ENCODE measurements at places on chromosomes 16 and 17. TPM values are rescaled to one million over a fixed set of nuclear protein-coding genes. Genes with fewer than 3 reads are reported as not detected.

Gene KRTAP17-1
- total RNA-seq, result not detected

Gene CACNG1
- 120 TPM for total RNA-seq

- DNase-seq, result no peak
These were observed 46.1 kb upstream of the MSI2 start for GRCh38 chr17:57210224-57210553.

DNA sequence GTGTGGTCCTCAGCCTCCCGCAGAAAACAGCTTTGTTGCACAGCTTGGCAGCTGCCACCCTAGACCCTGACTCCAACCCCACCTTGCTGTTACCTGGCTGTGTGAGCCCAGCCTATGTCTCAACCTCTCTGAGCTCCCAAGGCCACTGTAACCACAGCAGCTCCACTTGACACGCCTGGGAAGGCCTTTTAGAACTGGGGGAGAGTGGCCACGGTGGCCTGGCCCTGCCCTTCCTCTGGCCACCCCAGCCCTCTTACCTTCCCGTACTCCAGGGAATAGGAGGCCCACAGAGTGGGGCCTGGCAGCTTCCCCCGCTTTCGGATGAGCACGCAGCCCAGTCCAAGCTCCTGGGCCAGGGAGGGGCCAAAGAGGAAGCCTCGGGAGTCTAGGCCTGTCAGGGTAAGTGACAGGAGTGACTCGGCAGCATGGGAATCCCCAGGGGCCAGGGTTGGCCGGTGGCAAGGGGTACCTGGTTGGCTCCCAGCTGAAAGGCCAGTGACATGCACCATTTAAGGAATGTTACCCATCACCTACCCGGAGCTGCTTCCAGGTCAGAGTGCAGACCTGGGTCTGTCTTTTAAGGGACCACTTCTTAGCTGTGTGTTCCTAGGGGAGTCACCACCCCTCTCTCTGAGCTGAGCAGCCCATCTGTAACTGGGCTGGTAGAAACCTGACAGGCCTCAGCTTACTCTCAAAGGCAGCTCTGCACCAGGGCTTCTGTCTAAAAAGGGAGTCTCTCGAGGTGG lies 1.4 kb downstream of the APRT start:
- no peak for DNase-seq

DNA sequence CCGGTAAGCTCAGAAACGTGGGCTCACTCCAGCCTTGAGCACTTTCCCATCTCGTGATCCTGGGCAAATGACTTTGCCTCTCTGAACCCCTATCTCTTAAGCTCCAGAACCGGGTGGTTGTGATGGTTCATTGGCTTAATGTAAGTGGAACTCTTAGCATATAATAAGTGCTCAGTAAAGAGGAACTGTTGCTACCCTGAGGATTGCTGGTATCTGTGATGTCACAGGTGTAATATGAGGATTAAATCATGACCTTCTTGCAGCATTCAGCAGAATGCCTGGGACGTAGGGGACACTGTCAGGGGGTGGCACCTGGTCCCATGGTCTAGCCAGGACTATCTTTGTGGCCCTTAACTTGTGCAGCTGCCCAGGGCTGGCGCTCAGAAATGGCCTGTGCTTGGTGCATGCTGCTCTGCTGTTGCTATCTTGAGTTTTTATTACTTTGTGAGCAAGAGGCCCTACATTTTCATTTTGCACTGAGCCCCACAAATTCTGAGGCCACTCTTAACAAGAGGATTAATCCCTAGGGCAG lies 68.8 kb downstream of the SREBF1 start:
- peak; percentile 38 for DNase-seq

Gene EPN2
- total RNA-seq, result 18.9 TPM

GRCh38 chr17:4515501-4515900 lies 16.8 kb downstream of the SPNS2 start:
- no peak for DNase-seq

DNA sequence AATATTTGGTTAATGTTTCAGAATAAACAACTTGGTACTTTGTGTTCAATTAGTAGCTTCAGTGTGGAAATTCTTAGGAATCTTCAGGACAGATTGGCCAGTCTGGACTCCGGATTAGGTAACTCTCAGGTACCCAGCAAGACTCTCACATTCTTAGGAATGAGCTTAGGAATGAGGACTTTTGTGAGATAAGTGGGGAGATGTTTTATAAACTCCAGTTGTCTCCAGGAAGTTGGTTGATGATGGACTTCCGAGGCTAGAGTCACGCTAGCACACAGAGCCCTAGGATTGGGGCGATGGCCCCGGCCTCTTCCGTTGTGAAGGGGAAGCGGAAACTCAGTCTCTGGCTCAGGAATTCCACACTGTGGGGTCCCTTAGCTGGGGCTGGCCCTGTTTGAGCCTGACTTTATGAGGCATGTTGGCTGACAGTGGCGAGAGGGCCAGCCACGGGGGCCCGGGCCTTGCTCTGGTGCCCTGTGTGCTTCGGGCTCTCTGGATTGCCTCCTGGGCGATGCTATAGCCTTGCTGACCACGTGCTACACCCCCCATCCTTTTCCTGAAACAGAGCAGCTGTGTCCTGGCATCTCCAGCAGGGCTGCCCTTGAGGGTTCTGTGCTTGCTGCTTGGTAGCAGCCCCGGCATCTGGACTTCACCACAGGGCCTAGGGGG lies 32.4 kb downstream of the RAB11FIP3 start:
- DNase-seq, result no peak

Gene TBKBP1
- total RNA-seq, result 25.7 TPM

DNA sequence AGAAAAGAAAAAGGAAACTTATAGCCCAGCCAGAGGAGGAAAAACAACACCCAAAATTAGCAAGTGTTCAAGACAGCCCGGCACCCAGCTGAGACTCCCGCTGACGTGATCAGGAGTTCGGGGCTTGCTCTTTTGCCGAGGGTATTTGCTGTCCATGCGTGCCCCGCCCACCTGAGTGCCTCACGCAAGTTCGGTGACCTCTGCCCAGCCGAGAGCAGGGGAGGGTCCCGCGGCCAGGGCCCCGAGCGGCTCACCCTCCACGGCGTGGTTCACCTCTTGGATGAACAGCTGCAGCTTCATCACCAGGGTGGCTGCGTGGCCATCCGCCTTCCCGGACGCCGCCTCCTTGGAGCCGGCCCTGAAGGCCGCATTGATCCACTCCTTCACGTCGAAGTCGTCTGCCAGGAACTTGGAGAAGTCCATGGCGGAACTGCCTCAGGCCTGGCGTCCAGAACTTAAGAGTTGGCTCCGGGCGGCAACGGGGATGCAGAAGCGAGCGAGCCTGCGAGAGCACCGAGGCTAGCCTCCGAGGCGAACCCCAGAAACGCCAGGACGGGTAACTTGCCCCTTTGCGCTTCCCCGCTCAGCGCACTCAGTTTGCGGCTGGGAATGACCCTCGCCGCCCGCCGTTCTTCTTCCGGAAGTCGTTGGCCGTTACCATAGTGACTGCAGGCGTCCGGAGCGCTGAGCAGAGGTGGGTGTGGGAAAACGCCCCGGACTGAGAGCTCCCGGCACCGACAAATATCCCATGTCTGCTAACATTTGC lies at the start of gene COG7:
Gene COG7 (minus strand): TSS at position 618 of the 766 bp plus-strand sequence. CDS start 195 bp downstream, at position 423.
- peak; percentile 79 for DNase-seq

Gene OR1F1
- not detected for total RNA-seq
